Activated naive CD4-positive, alpha-beta T cell (primary cell): ENCODE measurements at places on chromosomes 3 and 15.

DNA sequence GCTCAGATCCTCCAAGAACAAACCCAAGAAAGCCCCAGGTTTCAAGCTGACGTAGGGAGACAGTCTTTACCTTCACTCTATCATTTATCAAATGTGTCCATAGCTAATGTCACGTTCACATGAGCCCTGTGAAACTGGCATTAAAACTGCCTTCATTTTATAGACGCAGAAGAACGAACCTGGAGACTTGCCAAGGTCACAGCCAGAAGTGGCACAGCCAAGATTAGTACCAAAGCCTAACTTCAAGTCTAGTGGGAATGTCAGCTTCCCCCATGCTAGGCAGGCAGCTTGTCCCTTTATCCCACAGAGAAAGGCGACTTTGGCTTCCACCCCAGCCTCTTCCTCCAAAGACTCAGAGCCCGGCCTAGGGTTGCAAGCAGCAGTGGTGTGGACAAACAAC is 517.2 kb downstream of the SHQ1 start:
- no peak for DNase-seq

DNA sequence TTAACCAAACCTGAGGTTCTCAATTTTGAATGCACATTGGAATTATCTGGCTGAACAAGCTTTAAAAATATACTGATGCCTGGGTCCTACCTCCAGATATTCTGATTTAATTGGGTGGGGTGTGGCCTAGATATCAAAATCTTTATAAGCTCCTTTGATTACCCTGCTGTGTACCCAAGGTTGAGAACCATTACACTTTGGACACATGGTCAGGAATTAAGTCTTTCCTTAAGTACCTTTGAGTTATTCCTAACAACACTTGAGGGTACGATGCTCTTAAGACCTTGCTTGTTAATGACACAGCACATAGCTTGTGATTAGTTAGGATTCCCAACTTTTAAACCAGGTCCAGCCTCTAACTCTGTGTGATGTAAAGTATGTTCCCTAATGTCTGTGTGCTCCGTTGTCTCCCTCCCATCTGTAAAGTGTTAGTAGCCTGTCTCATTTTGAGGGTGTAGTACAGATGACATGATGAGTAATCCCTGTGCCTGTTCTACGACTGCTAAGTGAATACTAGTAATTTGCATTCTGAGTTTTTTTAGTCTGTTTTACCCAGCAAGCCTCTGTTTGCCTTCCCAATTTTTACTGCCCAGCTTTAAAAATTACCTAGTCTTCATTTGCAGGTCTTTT is 154.9 kb downstream of the KLHL25 start:
- no peak for DNase-seq

DNA sequence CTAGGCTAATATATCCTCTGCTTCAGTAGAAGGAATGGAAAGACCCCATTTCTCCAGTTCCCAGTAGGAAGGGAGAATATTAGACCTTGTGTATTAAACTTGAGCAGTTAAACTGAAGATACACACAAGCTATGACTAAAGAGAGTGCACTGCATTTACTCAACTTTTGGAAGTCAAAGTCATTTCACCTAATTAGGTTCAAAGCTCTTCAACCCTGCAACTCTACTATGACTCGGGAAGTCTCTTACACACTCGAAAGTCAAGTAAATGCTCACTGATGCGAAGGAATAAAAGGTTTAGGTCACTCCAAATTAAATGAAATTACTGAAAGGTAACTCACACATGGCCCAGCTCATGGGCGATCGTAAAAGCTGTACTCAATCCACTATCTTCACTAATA is 33.8 kb downstream of the ADAMTS9 start:
- DNase-seq, result no peak

DNA sequence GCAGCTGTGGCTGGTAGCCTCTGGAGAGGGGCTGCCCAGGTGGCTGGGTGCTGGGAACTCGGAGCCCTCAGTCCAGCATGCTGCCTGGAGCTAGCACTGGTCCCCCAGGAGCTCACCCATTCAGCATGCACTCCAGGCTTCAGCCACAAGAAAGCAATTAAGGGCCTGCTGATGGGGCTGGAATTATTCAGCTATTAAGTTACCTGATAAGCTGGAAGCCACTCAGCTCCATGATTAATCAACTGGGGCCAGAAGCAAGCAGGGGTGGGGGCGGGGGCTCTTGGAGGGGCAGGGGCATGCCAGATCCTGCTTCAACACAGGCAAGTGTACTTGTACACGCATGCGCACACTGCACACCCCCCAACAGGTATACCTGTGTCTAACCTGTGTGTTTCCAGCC is 22.1 kb upstream of the TMEM115 start:
- no peak for DNase-seq

DNA sequence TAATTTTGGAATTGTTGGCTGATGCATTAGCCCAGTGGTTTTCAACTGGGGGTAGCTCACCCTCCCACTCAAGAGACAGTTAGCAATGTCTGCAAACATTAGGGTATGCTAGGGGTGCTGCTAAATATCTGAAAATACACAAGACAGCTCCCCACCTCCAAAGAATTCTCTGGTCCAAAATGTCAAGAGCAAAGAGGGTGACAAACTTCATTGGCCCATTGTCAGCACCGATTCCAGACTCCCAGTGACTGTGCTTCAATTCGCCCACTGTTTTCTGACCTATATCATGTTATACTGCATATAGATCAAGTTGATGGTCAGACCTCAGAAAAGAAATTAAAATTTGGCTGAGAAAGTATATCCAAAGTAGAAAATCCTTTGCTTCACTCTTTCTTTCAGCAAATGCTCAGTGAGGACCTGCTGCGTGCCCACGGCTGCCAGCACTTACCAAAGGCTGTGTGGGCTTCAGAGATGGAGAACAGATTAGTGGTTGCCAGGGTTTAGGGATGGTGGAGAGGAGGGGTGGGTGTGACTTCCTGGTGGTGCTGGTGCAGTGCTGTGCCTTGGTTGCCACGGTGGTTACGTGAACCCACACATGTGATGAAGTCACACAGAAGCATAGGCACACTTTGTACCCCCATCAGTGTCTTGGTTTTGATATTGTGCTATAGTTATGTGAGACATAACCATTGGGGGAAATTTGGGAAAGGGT is 204.0 kb downstream of the PLCL2 start:
- DNase-seq, result no peak

DNA sequence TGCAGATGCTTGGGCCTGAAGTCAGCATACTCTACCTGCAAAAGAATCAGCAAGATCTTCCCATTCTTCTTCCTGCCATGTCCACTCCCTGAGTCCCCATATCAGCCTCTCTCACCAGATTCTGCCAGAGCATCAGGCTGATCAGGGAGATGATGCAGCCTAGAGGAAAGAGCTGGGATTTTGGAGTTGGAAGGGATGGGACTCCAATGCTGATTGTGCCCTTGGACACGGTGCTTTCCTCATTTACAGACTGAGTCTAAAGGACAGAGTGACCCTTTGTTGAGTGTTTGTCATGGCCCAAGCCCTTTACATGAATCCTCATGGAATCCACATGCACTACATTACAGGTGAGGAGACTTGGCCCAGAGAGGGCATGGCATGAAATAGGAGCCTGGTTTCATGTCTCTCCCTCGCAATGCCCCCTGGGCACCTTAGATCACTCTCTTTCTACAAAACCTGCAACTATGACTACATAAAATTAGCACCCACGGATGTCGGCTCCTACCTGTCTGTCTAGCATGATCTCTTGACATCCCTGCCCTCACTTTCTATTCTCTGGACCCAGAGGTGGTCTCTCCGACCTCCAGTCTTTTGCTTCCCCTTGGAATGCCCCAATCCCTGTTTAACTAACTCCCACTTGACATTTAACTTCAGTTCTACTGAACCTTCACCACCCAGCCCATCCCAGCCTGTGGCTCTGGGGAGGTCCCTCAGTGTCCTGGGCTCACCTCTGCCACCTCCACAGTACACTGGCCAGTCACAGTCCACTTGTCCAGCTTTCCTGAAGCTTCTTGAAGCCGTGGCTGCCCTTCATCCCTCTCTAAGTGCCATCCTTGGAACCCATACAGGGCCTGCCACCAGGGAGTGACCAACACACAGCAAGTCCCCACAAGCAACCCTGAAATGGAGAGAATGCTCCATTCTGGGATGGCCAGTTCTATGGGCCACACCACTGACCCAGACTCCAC is 173.5 kb downstream of the ABHD5 start:
- no peak for DNase-seq

DNA sequence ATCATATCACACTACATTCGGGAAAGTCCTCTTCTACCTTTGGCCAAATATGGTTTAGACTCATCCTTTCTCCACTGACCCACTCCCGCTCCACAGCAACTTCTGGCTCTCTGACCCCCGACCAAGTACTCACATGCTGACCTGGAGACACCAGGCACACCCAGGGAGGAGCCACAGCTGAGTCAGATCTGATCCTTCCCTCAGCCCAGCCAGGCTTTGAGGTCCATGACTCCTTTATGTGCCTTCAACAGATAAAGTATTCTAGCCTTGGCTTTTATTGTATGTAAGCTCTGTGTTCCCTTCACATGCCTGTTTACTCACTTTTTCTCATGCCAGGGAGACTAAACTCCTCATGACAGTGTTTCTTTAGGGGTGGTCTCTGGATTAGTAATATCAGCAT is 166.9 kb upstream of the UMPS start:
- no peak for DNase-seq

DNA sequence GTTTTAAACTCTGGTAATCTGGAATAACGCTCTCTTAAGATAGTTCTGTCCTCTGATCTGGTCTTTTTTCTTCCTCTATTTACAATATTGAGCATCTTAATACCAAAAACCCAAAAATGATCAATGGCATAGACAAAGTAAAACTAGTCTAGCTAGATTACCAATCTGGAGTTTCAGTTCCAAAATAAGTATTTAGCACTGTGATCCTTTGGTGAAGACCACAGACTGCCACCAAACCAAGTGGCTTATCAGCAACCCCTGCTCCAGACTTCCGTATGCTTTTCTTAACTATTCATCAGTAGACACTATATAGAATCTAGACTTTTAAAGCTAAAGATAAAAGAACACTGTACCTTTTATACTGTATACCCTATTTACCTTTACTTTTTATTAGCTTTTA is 35.5 kb upstream of the MAN2C1 start:
- no peak for DNase-seq

- DNase-seq, result no peak
These were observed 2.3 kb downstream of the MELTF start for GRCh38 chr3:197027151-197027895.

- DNase-seq, result no peak
These were observed 67.7 kb downstream of the LDHAL6B start for GRCh38 chr15:59274126-59274970.

DNA sequence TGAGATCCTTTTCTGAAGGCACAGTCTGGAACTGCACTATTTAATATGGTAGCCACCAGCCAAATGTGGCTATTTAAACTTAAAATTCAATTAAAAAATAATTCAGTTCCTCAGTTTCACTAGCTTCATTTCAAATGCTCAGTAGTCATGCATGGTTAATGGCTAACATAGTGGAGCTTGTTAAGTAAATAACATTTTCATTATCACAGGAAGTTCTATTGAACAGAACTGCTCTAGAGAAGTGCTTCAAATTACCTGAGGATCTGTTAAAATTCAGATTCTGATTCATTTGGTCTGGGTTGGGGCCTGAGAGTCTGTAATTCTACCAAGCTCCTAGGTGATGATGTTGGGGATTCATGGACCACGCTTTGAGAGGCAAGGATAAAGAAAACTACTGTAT is 109.6 kb upstream of the THRB start:
- DNase-seq, result no peak

DNA sequence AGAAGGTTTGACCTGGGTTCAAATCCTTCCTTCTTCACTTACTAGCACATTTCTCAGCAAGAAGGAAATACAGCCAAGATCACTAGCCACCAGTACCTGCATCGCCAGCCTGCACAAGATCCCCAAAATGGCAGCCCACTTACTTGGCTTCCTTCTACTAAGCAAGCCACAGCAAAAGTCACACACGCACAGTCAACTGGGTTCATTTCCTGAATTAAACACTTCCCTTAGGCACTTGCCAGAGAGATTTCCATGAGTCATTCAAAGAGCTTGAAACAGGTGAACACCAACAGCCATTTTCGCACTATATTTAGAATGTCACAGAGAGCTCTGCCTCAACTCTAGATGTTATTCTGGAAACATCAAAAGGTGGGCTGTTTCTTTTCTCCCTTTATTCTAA is 42.6 kb downstream of the MGLL start:
- DNase-seq, result no peak

DNA sequence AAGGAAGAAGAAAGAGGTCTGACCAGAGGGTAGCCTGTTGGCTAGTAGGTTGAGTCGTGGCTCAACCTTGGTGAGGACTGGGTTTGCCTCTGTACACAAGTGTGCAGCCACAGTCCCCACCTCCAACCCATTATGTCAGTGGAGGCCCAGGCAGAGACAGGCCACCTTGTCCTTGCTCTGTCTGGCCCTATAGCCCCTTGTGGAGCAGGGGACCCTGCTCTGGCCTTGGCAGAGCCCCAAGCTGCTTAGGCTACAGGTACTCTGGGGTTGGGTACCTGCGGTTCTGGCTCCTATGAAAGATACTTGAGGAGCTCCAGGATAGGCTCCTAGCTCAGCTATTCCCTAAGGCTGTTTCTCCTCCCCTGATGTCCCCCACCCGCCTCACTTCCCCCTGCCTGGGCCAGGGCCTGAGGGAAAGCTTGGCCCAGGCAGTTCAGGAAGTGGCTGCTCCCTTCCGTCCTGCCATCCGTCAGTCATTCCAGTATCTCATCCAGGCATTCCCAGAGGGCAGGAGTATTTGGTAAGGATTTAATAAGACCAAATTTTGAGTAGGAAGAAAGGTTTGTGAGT is 44.0 kb downstream of the FGD5 start:
- DNase-seq, result no peak

DNA sequence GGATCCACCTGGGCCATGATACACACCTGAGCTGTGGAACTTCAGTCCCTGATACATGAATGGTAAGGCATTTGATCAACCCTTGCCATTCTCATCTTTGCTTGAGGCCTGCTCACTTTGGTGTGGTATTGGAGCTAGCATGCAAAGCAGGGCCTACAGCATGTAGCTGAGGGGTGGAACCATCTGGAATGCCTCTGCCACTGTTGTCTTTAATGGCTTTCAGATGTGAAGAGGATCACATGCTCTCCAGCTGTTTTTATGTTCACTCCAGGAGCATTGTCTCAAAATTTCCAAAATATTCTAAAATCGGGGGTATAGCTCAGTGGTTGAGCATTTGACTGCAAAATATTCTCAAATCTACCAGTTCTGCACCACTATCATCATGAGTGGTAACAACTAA is 64.4 kb upstream of the PHLDB2 start:
- DNase-seq, result no peak

DNA sequence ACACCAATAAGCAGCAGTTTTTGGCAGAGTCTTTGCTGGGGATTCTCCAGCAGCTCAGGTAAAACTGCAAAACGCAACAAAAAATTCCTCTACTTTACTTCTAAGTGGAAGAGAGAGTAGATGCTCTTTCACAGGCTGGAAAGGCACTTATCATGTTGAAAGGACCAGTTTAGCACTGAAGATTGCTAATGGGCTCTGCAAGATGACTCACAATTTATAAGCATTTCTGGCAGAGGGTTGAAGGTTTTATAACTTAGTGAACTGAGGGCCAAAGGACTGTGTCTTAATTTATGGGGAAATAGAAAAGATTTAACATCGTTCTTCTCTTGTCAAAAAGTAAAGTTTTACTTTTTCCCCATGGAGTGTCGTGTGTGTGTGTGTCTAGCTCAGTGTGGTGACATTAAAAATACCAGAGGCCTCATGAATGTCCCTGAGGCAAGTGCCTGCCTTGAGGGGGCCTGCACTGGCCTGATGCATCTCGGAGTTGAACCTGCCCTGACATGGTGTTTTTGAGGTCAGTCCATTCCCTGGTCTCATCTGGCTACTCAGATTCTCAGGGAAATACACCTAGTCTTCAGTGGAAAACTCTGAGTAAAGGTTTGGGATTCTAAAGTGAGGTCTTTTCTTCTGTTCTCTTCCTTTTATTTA is 1092.0 kb downstream of the NAALADL2 start:
- DNase-seq, result no peak
